ENCODE measurements at places on chromosomes 13 and 19. TPM values are rescaled to one million over a fixed set of nuclear protein-coding genes. Genes with fewer than 3 reads are reported as not detected.

SRRM5 gene
- not detected for total RNA-seq

LHB gene
- not detected for total RNA-seq

PCDH17 gene
- total RNA-seq: 0.09 TPM

PLVAP gene
- total RNA-seq: not detected

All from smooth muscle cell of bladder (primary cell).